ENCODE measurements at places on chromosomes 13 and 19.
A peak's percentile ranks its signal among the peaks of the same experiment; 100 is the strongest.

GRCh38 chr13:100521851-100522617, 66.6 kb downstream of the GGACT start:
- DNase-seq, result peak; percentile 55

- peak; percentile 72 for DNase-seq
Observed at GRCh38 chr13:33610438-33611120, 207.4 kb upstream of the RFC3 start.

GRCh38 chr19:16026131-16026530, 50.2 kb upstream of the TPM4 start:
- no peak for DNase-seq

DNA sequence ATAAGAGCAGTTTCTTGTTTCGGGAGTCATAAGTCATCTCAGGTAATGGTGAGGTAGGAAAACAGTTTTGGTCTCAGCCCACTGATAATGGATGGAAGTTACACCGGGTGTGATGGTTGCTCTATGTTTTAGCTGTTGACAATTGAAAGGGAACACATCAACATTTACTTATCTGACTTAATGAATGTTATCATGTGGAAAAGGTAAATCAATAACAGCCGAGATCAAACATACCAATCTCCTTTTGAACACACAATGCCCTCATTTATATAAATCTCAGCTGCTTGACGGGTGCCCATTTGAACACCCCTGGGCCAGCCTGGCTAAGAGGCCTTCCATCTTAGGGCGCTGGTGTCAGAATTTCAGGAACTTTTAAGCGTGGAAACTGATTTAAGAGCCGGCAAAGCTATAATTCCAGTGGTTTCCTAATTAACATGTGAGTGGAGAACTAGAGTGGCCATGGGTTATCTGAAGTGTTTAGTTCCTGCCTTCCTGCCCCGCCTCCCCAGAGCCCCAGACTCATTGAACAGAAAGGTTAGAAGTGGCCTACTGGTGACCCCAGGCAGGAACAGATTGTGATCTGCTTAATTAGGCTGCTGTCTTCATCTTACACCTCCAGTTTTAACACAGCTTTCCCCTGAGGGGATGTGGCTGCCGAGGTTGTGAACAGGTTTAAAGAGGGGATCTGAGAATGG, 572.7 kb downstream of the FGF9 start:
- DNase-seq, result no peak

DNA sequence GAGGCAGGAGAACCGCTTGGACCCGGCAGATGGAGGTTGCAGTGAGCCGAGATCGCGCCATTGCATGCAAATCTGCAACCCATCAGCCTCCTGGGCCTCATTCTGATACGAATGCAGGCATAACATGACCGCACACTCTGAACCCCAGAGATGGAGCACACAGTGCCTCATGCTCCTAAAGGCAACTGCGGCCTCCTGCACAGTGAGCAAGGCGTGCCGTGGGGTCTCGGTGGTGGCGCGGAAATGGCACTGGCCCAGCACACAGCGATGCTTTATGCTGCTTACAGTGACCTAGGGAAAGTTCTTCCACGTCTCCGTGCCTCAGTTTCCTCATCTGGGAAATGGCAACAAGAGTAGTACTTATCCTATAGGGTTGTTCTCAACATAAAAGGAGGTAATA, 2.0 kb upstream of the C19orf12 start:
- no peak for DNase-seq

DNA sequence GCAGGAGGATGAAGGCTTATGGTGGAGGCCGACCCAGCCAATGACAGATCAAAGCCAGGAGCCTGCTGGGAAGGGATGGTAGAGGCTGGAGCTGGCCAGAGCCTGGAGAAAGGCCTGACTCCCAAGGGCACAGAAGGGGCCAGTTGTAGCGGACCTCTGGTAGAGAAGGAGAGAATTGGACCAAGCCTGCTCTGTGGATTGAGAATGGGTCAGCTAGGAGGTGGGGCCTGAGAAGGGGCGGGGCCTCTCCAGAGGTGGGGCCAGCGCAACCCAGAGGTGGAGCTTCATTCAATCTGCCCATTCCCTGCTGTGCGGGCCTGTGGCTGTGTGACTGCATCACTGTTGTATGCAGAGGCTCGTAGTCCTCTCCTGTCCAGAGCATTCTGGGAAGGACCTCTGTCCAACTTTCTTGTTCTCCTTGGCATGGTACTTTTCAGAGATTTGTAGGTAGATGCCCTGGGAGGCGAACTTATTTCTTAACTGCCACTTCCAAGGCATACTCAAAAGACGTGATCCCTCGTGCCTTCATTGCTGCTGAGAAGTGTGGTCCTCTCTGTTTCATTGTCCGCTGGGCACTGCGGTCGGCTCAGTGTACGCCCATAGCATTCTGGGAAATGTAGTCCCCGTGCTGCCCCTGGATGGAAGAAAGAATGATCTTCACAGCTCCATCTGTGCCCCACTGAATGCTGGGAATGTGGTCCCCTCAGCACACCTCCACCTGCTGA, 6.7 kb downstream of the GRIN2D start:
- DNase-seq, result no peak

GRCh38 chr13:110200276-110200870, 106.6 kb downstream of the COL4A1 start:
- DNase-seq, result peak; percentile 41

DNA sequence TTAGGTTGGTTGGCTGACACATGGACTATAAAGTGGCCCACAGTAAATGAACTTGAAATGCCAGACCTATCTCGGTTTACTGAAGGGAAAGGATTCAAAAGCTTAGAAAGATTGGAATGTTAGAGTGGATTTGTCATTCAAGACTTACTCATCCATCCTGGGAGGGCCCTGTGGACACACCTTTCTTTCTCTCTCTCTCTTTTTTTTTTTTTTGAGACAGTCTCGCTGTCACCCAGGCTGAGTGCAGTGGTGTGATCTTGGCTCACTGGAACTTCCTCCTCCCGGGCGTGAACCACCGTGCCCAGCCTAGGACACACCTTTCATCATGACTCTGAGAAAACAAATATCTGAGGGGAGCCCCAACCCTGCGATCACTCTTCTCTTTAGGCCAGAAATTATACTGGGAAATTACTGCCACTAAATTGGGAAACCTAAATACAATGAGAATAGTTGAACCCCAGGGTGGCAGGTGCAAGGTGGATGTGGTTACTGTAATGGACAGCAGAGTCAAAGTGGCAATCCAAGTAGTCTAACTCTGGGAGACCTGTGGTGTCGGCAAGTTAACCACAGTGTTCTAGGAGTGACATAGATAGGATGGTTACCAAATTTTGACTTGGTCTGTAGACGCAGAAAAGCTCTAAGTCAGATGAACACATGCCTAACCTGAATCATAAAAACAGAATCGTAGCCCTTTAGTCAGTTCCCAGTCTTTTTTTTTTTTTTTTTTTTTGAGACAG, 47.1 kb upstream of the ZMYM5 start:
- DNase-seq, result no peak

DNA sequence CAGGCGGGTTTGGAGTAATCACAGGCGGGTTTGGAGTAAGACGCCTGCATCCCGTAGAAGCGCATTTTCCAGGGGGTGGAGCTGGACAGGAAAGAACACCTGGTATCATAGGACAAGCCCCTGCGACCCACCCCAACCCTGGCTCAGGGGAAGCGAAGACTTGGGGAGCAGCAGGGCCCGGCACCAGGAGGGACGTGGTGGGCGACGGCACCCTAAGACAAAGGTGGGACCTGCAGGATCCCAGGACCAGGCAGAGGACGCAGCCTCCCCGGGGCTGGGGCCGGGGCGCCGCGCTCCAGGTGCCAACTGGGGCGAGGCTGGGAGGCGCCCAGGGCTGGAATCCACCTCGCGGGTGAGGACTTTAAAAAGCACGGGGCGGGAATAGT, 520 bp downstream of the ZNF600 start:
- no peak for DNase-seq

- no peak for DNase-seq
Observed at GRCh38 chr13:94286581-94286980, 192.9 kb downstream of the DCT start.

GRCh38 chr13:74253161-74253560, 119.0 kb upstream of the KLF12 start:
- DNase-seq, result no peak

GRCh38 chr13:84400706-84401105, 518.4 kb upstream of the SLITRK1 start:
- DNase-seq, result no peak

GRCh38 chr13:49858178-49858856, 65.8 kb upstream of the KPNA3 start:
- DNase-seq, result no peak

DNA sequence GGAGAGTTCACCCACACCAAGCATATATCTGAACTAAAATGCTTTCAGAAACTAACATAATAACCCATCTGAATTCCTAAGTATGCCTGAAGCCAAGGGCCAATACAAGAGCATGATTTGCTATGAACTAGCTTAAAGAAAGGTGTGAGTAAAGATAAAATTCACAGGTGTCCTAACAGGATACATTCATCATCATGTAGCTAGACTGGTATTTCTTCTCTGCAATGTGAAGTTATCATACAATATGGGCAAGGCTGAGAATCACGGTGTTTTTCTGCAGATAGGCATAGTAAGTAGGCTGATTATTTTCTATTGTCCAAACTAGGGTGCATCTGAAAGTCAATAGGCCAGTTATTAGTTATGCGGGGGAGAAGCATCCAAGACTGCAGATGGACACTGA, 63.1 kb downstream of the STK24 start:
- no peak for DNase-seq

GRCh38 chr13:112489199-112489598, 98.8 kb downstream of the TUBGCP3 start:
- DNase-seq, result no peak

DNA sequence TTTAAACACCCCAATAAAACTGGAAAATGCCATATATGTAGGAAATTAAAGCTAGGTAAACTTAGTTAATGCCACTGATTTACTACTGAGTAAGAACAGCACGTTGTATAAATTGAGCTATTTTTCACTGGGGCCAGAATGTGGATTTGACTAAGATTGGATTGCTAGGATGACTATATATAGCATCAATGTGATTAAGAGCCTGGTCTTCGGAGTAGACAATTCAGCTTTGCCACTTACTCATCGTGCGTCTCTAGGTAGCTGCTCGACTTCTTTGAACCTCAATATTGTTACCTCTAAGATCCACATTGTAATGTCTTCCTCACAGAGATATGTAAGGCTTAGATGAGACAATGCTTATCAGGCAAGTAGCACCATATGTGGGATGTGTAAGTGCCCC, 462.5 kb downstream of the KLF12 start:
- DNase-seq, result no peak

DNA sequence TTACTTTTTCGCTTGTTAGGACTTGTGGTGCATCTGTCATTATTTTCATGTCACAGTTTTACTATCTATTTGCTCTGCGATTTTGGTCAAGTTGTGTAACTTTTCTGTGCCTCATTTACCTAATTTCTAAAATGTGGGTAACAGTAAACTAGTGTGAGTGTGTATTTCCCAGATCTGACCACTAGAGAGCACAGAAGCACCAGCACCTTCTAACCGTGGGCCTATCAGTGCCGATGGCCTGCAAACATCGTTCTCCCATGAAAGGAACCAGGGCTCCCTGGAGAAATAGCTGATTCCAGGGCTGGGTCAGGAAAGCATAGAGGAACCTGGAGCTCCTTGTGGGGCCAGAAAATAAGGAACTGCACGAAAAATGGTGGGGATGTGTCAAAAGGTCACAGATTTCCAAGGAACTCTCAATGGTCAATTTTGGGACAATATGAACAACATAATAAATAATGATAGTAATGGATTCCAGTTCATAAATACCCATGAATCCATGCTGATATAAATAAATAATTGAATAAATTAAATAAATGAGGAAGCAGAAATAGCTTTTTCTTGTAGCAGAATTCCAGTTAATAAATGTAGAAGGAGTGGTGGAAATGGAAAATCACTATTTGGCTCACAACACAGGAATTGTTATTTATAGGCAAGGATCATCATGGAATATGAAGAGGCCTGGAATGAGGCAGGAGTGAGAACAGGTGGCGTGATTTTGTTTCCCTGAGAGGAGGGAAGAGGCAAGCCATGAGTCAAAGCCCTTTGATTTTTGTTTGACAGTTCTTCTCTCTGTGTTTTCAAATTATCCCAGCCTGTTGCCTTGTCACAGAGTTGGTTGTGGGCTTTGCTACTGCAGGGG, 31.1 kb downstream of the CEACAM8 start:
- no peak for DNase-seq

DNA sequence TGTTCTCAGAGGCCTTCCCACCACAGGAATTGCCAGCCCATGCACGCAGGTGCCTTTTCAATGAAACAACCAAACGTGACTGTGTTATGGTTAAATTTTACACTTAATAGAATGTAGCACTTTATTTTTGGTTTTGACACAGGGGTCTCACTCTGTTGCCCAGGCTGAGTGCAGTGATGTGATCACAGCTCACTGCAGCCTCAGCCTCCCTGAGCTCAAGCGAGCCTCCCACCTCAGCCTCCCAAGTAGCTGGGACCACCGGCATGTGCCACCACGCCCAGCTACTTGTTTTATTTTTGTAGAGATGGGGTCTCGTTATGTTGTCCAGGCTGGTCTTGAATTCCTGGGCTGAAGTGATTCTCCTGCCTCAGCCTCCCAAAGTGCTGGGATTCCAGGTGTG, 7.2 kb downstream of the ATP8B3 start:
- DNase-seq, result no peak

DNA sequence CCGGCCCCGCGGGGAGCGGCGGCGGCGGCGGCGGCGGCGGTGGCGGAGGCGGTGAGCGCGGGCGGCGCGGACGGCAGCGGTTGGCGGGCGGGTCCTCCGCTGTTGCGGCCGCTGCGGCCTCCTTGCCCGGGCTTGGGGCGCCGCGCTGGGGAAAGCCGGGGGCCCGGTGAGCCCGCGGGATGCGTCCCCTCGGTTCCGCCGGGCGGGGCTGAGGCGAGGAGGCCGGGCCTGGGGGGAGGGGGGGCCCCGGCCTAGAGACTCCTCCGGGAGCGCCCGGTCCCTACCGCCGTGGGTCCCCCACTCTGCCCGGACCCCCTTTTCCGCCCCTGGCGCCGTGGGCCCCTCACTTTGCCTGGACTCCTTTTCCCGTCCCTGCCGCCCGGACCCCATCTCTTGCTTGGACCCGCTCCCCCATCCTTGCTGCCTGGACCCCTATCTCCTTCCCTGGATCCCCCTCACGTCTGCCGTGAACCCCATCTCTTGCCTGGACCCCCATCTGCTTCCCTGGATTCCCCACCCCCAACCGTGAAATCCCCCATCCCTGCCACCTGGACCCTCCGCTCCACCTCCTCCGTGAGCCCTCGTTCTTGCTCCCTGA, 28.6 kb upstream of the NDUFS7 start:
- DNase-seq, result no peak

GRCh38 chr13:25132751-25133390, 36.9 kb downstream of the PABPC3 start:
- DNase-seq, result no peak

- DNase-seq, result no peak
Observed at GRCh38 chr19:7942981-7943443, 454 bp downstream of the TIMM44 start.

DNA sequence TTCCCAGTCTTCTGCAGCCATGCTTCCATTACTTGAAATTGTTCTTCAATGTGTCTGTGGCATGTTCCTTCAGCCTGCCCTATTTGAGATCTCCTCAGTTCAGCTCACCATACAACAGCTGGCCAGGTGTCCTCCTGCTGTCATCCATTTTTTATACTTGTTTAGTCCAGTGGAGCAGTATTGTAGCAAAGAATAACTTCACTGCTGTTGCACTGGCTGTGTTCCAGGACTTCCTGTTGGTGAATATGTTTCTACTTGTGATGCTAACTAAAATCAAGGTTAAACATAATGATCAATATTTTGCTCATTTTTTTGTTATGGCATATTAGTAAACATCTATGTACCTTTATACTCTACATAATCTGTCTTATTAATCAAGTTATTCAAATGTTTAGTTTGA, 1394.1 kb downstream of the PCDH9 start:
- no peak for DNase-seq

Measured in left forelimb (tissue), 1 donor.